Activated naive CD4-positive, alpha-beta T cell treated with anti-CD3 and anti-CD28 coated beads, Interleukin-2, amount 10 ng/mL, durations not matched to agents 7 days and 5 days (primary cell): ENCODE measurements at places on chromosomes 12 and 14.

GRCh38 chr12:269191-269590 lies 6.6 kb upstream of the SLC6A13 start:
- DNase-seq: no peak

DNA sequence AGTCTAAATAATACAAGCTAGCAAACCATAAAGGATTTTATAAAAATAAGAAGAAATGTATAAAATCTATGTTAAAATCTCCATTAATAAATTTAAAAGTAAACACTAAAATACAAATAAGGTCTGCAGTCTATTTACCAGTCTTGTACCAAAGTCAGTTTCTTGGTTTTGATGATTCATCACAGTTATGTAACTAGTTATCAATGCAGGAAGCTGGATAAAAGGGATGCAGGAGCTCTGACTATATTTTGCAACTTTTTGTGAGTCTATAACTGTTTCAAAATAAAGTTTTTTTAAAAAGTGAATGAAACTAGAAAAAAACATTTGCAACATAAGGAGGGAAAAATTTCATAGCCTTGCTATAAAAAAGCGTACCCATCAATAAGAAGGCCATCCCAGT lies 151.5 kb downstream of the DERA start:
- DNase-seq: no peak

GRCh38 chr12:102811110-102811737 lies 105.8 kb downstream of the PAH start:
- peak; percentile 27 for DNase-seq

DNA sequence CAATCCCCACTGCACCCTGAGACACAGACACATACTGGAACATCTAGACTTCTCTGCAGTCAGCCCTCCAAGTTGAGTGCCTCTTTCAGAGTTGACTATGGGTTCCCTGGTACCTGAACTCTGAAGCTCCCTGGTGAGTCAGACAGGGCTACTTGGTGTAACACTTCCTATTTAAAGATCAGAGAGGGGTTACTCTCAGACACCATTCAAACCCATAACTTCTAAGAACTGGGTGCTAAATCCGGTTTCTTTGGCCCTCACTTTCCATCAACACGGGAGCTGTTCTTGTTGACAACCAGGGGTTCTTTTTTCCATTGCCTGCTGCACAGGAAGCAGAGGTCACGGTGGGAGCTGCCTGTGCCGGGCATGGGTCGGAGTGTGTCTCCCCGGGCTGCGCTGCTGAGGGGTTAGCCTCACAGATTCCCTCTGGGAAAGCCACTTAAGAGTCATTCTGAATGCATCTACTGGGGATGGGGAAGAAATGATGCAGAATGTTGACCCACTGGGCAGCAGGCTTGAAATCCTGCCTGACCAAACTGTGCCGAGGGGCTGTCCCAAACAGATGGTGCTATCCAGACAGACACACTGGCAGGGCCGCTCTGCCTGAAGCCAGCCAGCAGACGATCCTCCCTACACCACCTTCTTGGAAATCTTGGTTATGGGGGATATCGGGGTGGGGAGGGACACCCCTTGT lies 74.1 kb downstream of the PITPNM2 start:
- DNase-seq: peak; percentile 71

DNA sequence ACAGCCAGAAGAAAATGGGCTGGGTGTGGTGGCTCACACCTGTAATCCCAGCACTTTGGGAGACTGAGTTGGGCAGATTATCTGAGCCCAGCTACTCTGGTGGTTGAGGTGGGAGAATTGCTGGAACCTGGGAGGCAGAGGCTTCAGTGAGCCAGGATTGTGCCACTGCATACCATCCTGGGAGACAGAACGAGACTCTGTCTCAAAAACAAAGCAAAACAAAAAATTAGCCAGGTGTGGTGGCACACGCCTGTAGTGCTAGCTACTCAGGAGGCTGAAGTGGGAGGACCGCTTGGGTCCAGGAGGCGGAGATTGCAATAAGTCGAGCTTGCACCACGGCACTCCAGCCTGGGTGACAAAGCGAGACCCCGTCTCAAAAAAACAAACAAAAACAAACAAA lies 3.8 kb upstream of the EMP1 start:
- DNase-seq: no peak

DNA sequence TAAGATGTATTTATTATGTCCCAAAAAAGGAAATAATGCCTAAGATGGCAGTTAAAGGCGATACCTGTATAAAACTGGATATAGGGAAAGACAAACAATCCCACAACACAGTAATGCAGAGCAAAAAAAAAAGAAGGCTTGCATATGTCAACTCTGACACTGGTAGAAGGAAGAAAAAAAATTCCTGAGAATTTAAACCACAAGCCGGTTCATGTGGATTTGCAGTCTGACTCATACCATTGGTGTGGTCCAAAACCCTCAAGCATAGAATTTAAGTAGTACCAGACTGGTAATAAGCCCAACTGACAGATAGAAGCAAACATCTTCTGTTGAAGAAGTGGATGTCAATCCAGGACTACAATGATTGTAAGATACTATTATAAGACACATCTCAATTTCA lies 7.2 kb downstream of the DNAI7 start:
- no peak for DNase-seq

- DNase-seq: no peak
Observed at GRCh38 chr12:76117067-76117691, 32.7 kb upstream of the NAP1L1 start.

DNA sequence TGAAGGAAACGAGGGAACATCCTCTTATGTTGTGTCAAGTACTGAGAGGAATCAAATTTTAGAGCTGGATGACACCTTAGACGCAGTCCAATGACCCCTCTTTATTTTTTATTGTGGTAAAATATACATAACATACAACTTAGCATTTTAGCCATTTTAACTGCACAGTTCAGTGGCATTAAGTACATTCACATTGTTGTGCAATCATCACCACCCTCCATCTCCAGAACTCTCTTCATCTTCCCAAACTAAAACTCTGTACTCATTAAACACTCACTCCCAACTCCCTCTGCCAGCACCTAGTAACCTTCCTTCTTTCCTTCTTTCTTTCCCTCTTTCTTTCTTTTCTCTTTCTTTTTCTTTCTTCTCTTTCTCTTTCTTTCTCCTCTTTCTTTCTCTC lies 97.2 kb upstream of the SLC24A4 start:
- no peak for DNase-seq

- DNase-seq: no peak
Observed at GRCh38 chr12:26855337-26855736, 22.3 kb upstream of the ITPR2 start.

- no peak for DNase-seq
Observed at GRCh38 chr14:56161658-56162057, 43.4 kb downstream of the PELI2 start.

DNA sequence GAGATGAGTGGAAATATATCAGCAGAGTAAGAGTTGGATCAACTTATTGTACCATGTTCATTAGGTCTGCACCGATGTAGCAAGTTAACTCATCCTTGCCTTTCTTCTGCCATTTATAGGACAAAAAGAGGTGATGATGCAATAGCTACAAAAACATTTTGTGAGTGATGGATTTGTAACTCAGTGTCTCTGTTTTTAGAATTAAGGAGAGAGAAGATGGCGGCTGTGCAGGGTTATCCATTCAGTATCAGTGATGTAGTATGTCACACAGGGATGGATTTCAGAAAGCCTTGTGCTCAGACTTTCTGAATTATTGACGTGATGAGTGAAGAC lies 62.1 kb upstream of the GNPNAT1 start:
- no peak for DNase-seq

DNA sequence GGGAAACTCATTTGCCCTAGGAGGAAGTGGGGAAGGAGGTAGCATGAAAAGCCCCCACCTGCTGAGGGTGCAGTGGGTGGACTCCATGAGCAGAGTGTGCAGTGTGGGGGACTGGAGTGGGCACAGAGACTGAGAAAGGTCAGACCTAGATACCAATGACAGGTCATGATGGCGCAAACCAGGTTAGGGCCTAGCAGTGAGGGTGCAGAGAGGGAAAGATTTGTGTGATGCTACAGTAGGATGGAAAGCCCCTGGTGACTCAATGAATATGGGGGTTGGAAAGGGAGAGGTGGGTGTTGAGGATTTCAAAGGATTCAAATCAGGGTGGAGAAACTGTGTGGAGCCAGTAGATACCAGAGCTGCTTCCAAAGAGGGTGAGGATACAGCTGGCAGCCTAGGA lies 319.2 kb downstream of the DPF3 start:
- no peak for DNase-seq

GRCh38 chr14:32826404-32827082 lies 112.1 kb upstream of the NPAS3 start:
- DNase-seq: no peak

GRCh38 chr12:55719371-55719770 lies 822 bp upstream of the RDH5 start:
- no peak for DNase-seq

GRCh38 chr14:65170768-65171507 lies 68.6 kb upstream of the MAX start:
- peak; percentile 62 for DNase-seq

- no peak for DNase-seq
Observed at GRCh38 chr12:51198568-51199365, 19.1 kb downstream of the POU6F1 start.

GRCh38 chr12:51247523-51248206 lies 9.0 kb downstream of the DAZAP2 start:
- no peak for DNase-seq

DNA sequence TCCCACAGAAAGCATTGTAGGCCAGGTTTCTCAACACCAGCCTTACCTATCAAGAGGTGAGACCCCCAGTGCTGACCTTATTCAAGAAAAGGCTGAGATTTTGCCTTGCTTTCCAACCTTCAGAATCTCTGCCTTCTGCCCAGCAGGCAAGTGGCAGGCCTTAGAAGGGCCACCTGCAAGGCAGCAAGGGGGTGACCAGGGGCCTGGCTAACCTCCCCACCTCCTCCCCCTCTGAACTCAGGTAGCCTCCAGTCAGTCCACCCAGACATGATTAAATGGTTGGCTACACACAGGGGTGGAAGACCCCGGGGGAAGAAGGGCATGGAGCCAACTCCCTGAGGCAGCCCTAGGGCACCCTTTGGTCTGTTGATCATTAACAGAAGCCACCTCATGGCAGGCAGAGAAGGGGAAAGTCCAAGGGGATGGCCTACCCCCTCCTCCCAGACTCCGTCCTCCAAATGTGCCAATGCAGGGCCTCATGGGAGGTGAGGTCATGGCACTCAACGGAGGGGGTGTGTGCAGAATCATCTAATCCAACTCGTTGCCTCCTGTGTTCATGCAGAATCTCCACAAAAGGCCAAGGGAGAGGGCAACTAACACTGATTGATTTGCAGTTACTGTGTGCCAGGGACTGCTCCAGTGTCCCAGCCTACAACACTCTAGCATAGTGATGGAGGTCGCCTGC lies 8.5 kb downstream of the ZFP36L1 start:
- no peak for DNase-seq

DNA sequence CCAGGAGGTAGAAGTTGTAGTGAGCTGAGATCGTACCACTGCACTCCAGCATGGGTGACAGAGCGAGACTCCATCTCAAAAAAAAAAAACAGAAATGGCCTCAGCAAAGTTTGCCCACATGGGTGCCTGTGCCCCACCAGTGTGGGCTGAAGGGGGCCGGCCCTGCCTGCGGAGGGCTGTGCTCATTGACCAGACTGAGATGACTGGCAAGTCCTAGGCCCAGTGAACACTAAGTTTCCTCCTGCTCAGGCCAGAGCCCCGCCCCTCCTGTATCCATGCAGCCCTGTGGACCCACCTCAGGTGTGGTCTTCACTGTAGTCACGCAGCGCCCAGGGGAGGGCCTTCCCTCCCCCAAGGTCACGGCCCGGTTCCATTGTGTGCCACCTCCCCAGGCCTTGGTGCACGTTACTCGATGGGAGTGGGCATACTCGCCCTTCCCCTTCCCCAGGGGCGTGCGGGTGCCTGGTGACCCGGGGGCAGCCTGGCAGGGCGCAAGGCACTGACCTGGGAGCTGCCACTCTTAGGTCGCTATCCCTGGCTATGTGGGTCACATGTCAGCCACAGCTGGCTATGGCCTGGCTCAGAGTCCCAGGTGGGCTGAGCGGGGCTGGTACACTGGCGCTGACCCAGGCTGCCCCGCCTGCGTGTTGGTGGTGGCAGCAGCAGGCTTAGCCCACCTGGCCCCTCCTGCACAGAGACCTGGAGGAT lies 16.1 kb downstream of the INF2 start:
- no peak for DNase-seq

DNA sequence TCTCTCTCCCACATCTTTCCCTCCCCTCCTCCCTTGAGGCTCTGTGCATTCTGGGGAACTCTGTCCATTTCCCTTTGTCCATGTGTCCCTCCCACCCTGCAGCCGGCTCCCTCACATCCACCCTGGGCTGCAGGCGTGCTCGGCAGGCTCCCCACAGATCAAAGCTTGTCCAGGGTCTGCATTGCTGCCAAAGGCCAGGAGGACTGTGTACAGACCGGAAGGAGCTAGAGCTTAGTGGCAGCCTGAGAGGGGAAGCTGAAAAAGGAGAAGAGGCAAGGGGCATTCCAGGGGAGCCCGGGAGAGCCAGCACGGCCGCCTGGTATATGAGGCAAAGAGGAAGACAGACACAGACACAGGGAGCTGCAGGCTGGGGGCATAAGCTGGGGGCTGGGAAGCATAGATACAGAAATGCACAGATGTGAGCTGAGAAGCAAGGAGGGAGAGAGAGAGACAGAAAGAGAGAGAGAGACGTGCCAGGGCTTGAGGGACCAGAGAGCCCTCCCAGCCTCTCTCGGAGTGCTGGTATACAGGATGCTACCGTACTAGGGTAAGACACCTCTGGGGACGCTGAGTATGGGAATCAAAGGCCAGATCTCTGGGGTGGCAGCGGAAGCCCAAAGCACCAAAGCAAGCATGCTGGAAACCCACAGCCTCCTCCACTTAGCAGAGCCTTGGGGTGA lies 3.3 kb downstream of the CD4 start:
- DNase-seq: peak; percentile 78

DNA sequence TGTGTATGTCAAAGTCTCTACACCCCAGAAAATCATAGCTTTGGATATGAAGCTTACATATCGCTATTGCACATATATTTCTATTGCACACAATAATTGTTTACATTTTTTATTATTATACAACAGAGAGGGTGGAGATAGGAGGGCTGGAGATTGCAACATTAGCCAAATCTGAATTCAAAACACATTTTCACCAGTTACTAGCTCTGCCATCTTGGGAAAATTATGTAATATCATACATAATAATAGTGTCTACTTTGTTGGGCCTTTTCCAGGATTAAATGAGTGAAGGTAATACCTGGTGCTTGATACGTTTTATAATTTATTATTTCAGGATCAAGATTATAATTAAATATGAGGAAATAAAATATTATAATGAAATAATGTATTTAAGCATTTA lies 507.4 kb upstream of the TBX3 start:
- no peak for DNase-seq

- no peak for DNase-seq
Observed at GRCh38 chr14:92360651-92361370, 37.8 kb downstream of the SLC24A4 start.

GRCh38 chr12:100899301-100899700 lies 104.7 kb downstream of the ANO4 start:
- DNase-seq: no peak

GRCh38 chr12:5505751-5506150 lies 73.8 kb downstream of the NTF3 start:
- DNase-seq: no peak

- no peak for DNase-seq
Observed at GRCh38 chr14:75242546-75243273, 35.9 kb upstream of the FOS start.

- no peak for DNase-seq
Observed at GRCh38 chr12:85741046-85741445, 95.2 kb downstream of the RASSF9 start.

- DNase-seq: no peak
Observed at GRCh38 chr12:53295891-53296219, 513 bp downstream of the PFDN5 start.

- DNase-seq: no peak
Observed at GRCh38 chr14:77104393-77104792, 6.3 kb downstream of the CIPC start.
